ENCODE measurements at places on chromosomes 1 and 21.

DNA sequence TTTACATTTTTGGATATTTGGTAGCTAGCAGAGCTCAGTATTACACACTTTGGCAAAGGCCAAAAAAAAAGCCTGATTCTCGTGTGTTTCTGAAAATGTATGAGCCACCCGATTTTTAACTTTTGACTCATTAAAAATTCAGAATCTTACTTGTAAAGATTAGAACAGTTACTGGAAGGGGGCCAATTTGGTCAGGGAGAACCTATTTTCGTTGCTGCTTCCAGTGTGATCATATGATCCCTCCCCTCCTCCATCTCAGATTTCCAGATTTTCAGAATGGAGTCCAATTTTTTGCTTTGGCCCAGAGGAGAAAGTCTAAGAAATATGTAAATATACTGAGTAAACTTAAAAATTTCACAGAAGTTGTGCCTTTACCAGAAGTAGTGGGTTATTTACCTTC lies 3.2 kb upstream of the OR2AK2 start:
- DNase-seq: no peak

GRCh38 chr1:24193046-24193445 lies 6.0 kb upstream of the IFNLR1 start:
- DNase-seq: no peak

DNA sequence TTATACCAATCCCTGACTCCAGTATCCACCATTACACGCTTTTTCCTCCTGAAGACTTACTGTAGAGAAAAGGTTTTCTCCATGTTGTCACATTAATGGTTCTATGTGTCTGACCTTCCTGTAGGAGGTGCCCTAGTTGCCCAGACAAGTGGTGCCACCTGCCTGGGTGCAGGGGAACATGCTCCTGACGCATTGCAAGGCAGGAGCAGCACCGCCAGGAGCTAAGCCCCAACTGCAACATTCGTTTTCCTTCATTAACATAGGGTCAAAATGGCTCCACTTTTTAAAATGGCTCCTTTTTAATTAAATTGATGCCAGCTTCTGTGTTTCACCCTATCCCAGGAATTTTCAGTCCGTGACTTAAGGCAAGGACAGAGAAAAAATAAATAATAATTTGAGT lies 220.1 kb upstream of the SAMSN1 start:
- DNase-seq: no peak

- no peak for DNase-seq
Measured at GRCh38 chr1:25148673-25149300, 83.5 kb downstream of the SYF2 start.

DNA sequence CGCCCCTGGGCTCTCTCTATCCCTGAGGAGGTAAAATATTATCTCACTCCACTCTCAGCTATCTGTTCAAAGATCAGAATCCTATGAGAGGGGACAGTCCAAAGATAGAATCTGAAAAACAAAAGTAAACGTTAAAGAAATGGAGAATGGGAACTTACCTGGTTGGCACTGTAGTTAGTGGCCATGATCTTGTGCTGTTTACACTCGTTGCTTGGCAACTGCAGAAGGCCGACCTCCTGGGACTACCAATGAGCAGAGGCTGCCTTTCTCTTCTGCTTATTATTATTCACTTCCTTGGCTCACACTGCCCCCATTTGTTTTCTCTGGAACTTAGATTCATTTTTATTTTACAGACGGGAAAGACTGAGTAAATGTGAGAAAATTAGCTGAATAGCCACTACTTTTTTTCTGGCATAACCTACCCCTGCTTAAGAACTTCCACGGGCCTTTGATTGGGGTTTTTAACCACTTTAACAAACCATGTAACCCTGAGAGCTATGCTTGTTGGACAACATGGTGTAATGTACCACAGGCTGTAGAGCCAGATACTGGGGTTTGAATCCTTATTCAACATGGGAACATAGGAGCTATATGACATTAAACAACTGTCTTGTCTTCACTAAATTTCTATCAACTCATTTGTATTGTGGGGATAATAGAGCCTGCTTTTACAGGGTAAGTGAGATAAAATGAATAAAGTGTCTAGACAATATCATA lies at the start of gene CFAP126:
CFAP126 (minus strand) TSS at position 193 of the 717 bp plus-strand sequence; CDS start at position 185, 8 bp downstream.
- no peak for DNase-seq

- no peak for DNase-seq
Measured at GRCh38 chr1:6424619-6425593, at the start of gene ESPN. TSS of gene ESPN (plus strand) at chr1:6424776. CDS start at chr1:6424956, 180 bp downstream.

DNA sequence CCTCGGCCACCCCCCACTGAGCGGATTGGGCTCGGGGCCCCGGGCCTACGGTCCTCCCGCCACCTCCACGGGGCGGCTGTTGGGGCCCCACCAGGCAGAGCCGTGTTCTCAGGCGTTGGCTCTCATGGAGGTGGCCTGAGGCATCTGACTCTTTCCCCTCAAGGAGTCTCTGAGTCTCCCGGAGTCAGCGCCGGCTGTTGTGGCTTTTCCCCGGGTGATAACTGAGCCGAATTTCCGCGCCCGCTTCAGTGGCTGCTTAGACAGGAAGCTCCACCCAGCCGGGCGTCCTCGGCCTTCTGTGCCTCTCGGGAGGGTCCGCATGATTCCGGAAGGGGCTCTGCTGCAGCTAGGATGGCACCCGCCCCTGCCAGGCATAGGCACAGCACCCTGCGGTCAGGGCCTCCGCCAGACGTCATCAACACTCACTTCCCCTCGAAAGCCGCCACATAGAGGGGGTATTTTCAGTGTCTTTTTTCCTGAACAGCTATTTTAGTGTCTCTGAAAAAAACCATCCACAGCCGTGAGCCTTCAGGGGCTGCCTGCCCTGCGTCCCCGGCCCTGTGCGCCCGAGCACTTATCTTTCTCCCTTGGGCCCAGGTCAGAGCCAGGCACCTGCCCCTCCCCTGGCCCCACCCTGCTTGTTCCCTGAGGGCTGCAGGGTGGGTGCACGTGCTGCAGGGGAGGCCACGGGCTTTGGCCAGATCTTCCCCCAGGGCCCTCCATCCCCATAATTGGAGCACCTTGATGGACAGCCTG lies 72.9 kb downstream of the SKI start:
- DNase-seq: peak; percentile 75

DNA sequence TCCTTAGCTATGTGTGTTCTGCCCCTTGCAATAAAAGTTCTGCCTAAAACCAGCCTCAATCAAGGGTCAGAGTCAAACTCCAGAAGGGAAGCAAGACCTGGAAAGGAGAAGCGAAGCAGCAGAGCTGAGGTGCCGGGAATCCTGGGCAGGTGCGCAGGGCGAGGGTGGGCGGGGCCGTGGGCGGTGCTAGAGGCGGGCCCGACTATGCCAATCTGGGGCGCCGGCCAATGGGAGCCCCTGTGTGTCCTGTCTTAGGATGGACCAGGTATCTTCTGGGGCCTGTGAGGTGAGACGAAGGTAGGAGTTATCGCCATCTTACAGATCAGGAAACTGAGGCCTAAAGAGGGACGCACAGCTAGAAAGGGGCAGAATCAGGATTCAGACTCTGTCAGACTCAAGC lies 120.3 kb downstream of the PTPRU start:
- DNase-seq: no peak

DNA sequence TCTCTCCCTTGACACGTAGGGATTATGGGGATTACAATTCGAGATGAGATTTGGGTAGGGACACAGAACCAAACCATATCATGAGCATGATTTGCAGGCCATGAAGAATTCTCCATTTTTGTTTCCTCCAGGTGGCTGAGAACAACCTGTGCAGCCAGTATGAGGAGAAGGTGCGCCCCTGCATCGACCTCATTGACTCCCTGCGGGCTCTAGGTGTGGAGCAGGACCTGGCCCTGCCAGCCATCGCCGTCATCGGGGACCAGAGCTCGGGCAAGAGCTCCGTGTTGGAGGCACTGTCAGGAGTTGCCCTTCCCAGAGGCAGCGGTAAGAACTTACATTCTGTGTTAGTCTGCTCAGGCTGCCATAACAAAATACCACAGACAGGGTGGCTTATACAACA lies 9.7 kb downstream of the MX1 start:
- no peak for DNase-seq

DNA sequence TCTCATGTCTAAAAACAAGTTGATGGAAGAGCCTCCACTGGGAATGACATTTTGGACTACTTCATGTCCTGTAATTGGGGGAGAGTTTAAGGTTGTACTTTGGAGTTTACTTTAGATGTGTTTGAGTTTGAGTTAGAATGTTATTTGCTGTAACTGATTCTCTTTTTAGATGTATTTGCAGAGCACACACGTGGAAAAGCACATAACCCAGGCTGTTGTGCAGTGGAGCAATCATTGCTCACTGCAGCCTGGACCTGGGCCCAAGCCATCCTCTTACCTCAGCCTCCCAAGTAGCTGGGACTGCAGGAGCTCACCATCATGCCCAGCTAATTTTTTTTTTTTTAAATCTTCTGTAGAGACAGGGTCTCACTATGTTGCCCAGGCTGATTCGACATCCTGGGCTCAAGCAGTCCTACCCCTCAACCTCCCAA lies 36.7 kb upstream of the SH3D21 start:
- DNase-seq: no peak

DNA sequence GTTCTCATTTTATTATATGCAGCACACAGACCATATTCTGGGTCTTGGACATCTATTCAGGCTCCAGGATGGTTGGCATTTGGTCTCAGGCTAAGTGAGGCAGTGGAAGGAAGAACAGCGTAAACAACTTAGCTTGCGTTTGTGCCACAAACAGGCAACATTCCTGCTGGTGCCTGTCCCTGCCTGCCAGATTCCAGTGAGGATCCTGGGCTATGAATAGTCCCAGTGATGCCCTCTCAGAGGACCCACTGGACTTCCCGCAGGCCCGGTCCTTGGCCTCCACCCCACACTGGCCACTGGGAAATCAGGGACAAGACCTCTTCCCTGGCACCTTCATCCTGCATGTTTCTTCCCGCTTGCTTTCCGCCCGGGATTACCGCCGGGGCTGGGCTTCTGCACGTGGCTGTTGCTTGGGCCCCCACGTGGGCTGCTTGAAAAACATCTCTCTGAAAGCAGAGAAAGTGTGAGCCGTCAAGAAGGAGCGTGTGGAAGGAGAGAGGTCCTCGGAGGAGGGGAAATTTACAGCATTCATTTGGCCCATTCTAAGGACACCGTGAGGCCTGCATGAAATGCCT lies 145.1 kb upstream of the WNT4 start:
- DNase-seq: no peak

DNA sequence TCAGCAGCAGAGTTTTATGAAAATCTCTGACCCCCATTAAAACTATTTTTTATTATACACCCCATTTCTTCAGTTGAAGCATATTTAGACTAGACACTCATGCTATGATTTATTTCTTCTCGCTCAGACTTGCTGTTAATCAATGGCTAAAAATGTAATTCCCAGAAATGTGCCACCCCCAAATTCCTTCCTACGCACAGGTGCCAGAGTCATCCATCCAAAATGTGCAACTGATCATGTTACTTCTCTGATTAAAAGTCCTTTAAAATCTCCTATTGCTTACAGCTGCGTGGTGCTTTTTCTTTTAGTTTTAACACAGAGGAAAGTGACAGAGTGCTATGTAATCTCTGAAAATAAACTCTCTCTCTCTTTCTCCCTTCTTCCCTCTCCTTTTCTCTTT lies 954.4 kb downstream of the NCAM2 start:
- DNase-seq: no peak

DNA sequence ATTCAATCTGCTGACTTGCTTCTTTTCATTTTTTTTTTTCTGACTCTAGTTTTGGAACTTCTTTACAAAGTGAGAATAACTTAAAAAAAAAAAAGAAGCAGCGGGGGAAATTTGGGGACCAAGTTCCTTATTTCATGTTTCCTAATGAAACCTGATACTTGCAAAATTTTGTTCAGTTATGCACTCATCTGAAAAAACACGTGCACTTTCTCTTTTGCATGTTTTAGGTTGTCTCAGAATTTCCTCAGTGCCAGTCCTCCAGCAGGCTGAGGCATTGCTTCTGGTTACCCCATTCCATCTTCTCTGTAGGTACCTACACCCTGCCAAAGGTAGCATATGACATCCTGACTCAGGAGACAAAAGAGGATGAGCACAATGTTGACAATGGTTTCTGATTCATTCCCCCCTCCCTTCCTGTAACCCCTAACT lies 299.7 kb downstream of the GRIK1 start:
- DNase-seq: no peak

GRCh38 chr1:44624268-44624901 lies 49.9 kb downstream of the TMEM53 start:
- no peak for DNase-seq

DNA sequence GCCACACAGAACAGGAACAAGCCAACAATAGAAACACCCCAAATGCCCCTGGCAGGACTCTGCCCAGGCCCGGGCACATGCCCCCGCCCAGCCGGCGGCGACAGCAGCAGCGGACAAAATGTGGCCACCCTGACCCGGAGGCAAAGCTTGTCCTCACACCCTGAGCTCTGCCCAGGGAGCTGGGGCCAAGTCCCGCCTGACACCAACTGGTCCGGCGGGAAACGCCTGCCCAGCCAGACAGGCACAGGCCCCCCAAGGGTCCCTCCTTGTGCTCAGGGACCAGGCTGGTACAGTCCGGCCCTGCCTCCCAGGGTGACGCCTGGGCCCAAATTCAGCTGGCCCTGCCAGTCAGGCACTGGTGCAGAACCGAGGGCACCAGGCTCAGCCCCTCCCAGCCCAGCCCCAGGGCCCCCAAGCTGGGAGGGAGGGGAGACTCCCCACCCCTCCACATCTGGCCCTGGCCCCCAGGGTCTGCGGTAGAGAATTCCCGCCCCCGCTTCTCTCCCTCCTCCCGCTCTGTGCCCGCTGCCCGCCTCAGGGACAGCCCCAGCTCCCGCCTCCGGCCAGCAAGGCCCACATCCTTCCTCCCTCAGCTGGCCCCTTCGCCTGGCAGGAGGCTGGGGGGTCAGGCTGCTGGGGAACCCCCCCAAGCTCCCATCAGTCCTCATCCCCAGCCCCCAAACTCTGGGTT lies 2.0 kb downstream of the AHDC1 start:
- DNase-seq: no peak

GRCh38 chr1:66996018-66996682 lies 57.8 kb downstream of the SLC35D1 start:
- peak; percentile 36 for DNase-seq

DNA sequence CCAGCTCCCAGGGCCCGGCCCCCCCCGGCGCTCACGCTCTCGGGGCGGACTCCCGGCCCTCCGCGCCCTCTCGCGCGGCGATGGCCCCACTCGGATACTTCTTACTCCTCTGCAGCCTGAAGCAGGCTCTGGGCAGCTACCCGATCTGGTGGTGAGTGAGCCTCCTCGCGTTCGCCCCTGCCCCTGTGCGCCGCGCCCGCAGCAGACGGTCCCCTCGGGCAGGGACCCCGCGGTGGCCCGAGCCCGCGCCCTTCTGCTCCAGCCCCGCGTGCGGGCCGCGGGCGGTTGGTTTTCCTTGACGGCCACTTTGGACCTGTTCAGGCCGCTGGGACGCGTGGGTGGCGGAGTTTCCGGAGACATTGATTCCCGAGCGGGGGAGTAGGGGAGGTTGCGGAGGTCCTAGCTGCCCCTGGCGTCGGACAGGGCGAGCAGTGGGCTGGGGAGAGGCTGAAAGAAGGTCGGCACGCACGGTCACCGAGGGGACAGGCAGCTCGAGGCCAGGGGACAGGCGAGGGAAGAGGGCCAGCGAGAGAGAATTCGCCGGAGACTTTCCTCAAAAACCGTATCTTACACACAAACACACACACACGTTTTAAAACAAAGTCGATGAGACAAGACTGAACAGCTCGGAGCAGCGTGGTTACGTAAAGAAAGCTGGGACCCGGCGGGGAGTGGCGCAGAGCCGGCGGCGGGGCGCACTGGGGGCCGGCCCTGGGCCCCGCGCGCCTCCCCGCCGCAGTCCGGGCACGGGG lies 427 bp downstream of the WNT3A start:
- DNase-seq: no peak

Data from activated CD4-positive, CD25-positive, alpha-beta regulatory T cell treated with anti-CD3 and anti-CD28 coated beads, Interleukin-2, amount 50 U/mL, for 72 hours (primary cell).